ENCODE measurements at places on chromosomes 16 and 17.
A peak's percentile ranks its signal among the peaks of the same experiment; 100 is the strongest.

DNA sequence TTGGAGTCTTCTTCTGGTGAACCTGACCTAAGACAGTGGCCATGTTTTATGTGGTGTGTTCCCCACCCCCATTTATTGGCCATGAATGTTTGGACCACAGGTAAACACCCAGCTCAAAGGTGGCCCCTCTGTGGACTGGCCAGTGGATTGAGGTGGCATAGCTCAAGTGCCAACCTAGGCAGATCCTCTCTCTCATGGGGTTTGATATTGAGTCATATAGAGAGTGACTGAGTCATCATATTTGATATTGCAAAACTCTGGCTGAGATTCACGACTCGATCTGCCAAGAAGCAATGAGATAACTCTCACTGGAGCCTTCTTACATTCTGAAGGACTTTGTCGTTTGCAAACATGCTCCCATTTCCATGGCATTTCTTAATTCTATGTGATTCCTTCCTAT is 10.5 kb upstream of the TEKT3 start:
- no peak for DNase-seq

DNA sequence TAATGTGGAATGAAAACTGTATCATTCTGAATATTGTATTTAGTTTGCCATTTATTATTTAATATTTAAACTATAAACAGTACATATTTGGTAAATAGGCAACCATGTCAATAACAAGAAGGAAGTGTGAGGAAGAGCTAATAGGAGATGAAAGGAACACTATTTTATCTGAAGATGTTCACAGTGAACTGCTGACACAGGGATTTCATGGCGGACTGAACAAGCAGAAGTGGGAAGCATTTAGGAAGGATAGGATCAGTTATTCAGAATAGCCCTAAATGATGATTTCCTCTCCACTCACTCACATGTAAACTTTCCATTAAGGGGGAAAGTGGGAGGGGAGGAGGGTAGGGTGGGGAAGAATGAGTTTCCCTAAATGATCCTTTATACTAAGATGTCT is 682.4 kb downstream of the TOX3 start:
- no peak for DNase-seq

GRCh38 chr16:51431517-51432241 is 280.6 kb upstream of the SALL1 start:
- DNase-seq = no peak

- no peak for DNase-seq
Observed at GRCh38 chr16:1066584-1067172, 5.9 kb upstream of the SSTR5 start.

- no peak for DNase-seq
Observed at GRCh38 chr17:41008811-41009210, at the start of gene KRTAP3-1. Gene KRTAP3-1 (minus strand): TSS chr17:41009128. CDS start chr17:41009074, 54 bp downstream.

GRCh38 chr16:88317613-88317965 is 65.2 kb upstream of the ZNF469 start:
- no peak for DNase-seq

DNA sequence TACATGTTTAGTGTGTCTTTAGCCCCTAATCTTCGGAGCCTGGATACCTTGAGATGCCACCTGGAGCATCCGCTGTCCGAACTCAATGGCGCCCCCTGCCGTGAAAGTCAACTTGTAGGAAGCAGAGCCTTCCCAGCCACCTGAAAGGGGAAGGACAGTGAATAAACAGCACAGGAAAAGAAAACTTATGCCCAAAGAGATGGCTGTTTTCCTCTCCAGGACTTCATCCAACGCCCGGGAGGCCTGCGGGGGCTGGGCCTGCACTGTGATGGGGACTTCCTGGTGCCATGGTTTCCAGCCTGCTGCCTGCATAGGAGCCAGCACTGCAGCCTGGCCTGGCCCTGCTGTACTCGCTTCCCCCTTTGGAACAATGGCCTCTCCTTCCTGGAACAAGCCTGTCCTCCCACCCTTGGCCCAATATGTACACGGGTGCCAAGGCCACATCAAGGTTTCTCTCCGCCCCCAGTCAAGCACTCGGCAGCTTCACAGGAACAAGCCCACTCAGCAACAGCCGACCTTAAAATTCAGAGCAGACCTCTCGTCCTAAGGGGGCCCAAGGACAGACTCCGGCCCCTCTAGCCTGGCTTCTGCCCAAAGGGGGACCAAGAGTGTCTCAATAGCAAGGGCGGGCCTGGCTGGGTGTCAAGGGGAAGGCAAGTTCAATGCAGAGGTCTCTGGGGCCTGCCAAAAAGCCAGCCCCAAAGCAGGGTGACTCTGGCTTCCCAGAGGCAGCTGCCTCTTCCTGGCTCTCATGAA is 4.5 kb upstream of the UNC13D start:
- DNase-seq = peak; percentile 24

- DNase-seq = no peak
Observed at GRCh38 chr17:15341385-15341849, at the start of gene TEKT3. Gene TEKT3 (minus strand): TSS chr17:15341597. CDS start chr17:15331585, 10,012 bp downstream.

DNA sequence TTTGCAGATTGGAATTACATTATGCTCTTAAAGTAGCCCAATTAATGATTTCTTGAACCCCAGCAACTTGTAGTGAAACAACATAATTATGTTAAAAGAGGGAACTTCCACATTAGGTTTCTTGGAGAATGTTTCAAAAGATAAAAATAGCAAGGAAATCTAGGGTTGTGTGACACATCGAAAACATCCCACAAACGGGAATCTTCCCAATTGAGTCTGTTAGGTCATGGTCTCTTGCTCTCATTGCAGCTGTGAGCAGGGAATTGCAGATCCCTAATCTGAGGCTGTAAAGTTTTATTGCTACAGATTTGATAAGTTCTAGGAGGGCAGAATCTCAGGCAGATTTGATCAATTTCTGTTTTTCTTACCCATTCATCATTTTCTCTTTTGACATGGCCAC is 6.7 kb upstream of the LPO start:
- DNase-seq = no peak

GRCh38 chr17:2067608-2068024 is 12.7 kb downstream of the HIC1 start:
- DNase-seq = no peak

GRCh38 chr16:24051125-24051524 is 205.0 kb upstream of the CACNG3 start:
- no peak for DNase-seq

DNA sequence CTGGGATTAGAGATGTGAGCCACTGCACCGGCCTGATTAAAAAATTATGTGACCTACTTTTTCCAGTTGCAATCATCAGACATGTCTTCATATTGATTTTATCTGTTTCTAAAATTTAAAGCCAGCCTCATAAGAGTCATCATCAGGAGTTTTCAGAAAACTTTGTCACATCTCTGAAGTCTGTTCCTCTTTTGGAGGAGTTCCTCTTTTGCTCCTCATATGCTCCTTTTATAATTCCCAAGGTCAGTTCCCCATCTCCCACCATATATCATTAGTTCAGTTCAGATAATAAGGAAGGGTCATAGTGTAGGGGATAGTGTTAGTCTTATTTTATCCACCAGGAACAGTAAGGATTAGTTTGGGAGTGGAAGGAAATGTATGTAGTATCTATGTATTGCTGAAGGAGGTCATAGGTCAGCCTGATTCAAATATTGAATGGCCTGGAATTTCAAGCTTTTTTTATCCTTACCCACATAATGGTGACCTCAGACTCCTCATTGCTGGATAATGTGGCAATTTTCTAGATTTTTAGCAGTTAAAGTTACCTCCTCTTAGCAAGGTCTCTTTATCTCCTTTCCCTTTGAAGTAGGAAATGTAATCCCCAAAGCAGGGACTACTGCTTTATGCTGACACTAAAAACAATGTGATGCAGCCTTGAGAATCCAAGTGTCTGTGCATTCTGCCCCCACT is 13.8 kb upstream of the DUSP14 start:
- DNase-seq = no peak

DNA sequence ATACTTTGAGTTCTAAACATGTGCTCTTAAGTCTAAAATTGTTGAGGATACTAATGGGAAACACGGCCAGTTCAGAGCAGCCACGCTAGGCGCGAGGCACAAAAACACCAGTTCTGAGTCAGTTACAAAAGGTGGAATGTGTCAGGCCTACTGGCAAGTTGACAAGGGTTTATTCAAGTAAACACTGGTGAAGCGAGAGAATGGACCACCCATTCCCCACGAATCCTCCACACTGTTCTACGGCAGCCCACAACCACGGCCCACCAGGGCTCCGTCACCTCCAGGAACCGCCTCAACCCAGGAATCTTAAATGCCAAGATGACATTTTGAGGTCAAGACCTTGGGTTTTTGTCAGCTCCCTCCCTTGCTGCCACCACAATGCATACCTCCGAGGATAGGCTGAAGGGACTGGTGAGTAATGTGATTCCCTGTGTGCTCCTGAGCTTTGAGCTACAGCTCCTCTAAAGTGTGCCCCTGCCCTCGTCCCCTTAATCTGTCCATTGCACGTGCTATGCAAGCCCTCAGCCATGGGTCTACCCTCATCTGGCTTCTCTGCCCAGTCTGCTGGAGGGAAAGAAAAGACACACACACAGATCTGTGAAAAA is 28.5 kb upstream of the TRAP1 start:
- DNase-seq = no peak

DNA sequence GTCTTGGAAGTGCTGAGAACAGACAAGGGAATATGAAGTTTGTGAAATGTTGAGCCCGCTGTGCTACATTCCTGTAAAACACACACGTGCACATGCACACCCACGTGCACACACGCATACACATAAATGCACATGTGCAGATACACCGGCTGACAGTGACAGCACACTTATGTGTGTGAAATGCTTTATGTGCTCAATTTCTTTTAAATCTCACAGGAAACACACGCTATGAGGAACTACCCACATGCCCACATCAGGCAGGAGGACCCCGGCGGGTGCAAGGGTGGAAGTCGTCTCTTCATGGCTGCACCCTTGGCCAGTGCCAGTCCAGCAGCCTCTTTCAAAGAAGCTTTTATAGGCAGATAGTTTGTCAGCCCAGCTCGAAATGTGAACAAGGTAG is 561 bp upstream of the WFDC1 start:
- DNase-seq = peak; percentile 3

GRCh38 chr17:68512960-68513474 is 787 bp downstream of the PRKAR1A start:
- no peak for DNase-seq

DNA sequence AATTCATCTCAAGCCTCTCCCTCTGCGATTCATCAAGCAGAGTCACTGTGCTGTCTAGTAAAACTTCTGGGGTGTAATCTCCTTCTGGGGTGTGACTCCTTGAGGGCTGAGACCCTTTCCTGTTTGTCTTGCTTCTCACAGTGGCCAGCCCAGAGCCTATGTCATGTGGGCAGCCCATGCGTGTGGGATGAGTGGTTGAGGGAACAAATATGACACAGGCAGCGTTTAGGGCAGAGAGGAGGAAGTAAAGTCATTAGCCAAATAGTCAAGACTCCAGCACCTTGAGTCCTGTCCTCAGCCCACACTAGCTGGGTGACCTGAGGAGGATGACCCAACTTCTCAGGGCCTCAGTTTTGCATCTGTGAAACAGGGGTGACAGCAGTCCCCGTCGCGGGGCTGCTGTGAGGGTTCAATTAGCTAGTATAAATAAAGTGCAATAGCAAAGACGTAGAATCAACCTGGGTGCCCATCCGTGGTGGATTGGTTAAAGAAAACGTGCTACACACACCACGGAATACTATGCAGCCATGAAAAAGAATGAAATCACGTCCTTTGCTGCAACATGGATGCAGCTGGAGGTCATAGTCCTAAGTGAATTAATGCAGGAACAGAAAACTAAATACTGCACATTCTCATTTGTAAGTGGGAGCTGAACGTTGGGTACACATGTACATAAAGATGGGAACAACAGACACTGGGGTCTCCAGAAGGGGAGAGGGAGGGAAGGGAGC is 4.5 kb upstream of the ITGAX start:
- DNase-seq = no peak

- no peak for DNase-seq
Observed at GRCh38 chr17:67377488-67378453, 690 bp downstream of the PITPNC1 start.

- DNase-seq = no peak
Observed at GRCh38 chr16:15567823-15568222, 75.1 kb downstream of the MARF1 start.

GRCh38 chr16:87499189-87499486 is 6.3 kb upstream of the ZCCHC14 start:
- no peak for DNase-seq

- peak; percentile 91 for DNase-seq
Observed at GRCh38 chr16:88936556-88937205, 40.3 kb downstream of the CBFA2T3 start.

- DNase-seq = no peak
Observed at GRCh38 chr17:73941919-73942530, 261.5 kb upstream of the RPL38 start.

DNA sequence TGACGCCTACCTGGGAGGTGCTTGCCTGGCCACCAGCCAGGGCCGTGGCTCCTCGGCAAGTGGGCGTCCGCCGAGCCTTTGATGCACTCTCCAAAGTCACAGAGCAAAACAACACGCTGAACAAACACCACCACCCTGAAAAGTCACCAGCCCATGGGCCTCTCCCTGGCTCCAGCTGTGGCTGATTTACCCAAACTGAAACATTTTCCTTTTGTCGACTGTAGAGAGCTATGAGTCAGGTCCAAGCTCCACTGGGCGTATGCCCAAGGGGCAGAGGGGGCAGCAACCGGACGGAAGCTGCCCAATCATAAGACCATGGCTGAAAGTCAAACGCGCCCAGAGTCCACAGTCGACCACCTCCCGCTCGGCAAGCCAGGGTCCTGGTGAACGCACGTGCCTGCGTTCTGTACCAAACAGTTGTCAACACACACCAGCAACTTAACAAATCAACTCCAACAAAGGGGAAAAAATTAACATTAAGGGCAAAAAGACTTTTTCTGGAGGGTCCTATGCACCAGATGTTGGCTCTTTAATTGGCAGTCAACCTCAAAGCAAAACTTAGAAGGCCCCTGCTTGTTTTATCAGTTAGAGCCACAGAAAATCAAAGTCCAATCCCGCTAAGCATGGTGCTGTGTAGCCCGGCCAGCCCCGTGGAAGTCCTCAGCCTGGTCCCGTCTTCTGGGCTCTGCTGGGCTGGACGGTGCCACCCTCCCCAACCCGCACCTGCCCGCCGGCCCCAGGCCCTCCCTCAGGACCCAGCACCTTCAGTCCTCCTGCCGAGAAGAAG is 47.3 kb downstream of the TBC1D16 start:
- no peak for DNase-seq

DNA sequence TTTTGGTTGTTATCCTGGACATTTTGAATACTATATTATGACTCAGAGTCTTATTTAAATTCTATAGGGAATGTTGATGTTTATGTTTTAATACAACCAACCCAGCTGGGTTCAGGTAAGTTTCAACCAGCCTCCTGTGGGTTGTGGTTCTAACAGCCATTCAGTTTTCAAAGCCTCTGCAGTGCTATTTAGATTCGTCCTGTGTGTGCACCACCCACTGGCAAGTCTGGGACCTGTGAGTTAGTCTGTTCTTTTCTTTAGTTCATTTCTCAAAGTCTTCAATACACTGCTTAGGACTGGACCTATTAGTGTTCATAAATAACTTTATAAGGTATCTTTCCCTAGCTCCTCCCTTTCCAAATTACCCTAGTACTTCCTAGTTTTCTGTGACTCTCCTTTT is 170.6 kb downstream of the TMEM132E start:
- DNase-seq = no peak

GRCh38 chr17:79739148-79740062 is 8.7 kb downstream of the ENPP7 start:
- no peak for DNase-seq

Measured in GDM1 (cell line).